DMS 273 treated with DMSO at 0.1 percent for 48 hours (cell line): ENCODE measurements at places on chromosomes 16 and 17.
A peak's percentile ranks its signal among the peaks of the same experiment; 100 is the strongest.

GRCh38 chr17:34654276-34654880, 75.0 kb downstream of the TMEM132E start:
- DNase-seq, result no peak

- peak; percentile 68 for DNase-seq
These were observed 6.7 kb downstream of the ITGA3 start for GRCh38 chr17:50062293-50063243.

GRCh38 chr17:9158544-9159452, 137.5 kb downstream of the NTN1 start:
- no peak for DNase-seq

DNA sequence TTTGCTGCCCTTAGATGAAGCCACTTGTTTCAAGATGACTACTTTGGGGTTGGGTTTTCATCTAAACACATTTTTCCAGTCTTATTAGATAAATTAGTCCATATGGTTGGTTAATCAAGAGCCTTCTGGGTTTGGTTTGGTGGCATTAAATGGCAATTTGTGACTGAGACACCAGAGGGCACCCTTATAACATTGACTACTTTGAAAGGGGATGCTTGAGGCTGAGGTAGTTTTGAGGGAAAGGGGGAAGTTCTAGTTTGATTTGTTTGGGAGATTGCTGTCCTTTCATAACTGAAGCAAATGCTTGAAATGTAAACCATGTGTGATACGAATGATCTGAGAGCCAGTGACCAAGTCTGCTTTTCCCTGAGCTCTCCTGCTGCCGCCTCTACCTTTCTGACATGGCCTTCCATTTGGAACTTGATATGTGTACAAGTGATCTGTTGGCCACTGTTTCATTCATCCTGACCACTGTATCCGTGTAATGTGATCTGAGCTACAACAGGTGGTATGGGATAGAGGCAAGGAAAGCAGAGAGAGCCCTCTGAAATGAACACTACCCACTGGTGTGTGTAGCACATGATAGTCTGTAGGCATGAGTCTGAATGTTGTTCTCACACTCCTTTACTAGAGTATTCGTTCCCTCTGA, 5.8 kb upstream of the RARA start:
- DNase-seq, result peak; percentile 77

- DNase-seq, result no peak
These were observed 24.4 kb downstream of the YPEL2 start for GRCh38 chr17:59355702-59356325.

- DNase-seq, result peak; percentile 8
These were observed 2.2 kb upstream of the CHD3 start for GRCh38 chr17:7886227-7887037.

- DNase-seq, result no peak
These were observed 1367.6 kb upstream of the CDH8 start for GRCh38 chr16:63403792-63404191.

- DNase-seq, result no peak
These were observed 7.8 kb downstream of the CRHR1 start for GRCh38 chr17:45791935-45792334.

- no peak for DNase-seq
These were observed 45.8 kb upstream of the GSE1 start for GRCh38 chr16:85567101-85567866.

GRCh38 chr16:69703638-69704037, 22.7 kb downstream of the NQO1 start:
- DNase-seq, result no peak

DNA sequence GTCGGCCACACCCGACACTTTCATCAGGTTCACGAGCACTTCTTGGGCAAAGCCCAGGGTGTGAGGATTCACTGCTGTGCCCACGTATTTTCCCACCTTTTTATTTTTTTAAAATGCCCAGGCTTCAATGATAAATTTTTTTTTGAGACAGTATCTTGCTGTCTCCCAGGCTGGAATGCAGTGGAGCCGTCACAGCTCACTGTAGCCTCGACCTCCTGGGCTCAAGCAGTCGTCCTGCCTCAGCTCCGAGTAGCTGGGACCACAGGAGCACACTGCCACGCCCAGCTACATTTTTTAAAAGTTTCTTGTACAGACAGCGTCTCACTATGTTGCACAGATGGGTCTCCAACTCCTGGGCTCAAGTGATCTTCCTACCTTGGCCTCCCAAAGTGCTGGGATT, 17.8 kb downstream of the UTS2R start:
- DNase-seq, result no peak

GRCh38 chr16:75109732-75110243, 6.8 kb downstream of the LDHD start:
- peak; percentile 26 for DNase-seq

DNA sequence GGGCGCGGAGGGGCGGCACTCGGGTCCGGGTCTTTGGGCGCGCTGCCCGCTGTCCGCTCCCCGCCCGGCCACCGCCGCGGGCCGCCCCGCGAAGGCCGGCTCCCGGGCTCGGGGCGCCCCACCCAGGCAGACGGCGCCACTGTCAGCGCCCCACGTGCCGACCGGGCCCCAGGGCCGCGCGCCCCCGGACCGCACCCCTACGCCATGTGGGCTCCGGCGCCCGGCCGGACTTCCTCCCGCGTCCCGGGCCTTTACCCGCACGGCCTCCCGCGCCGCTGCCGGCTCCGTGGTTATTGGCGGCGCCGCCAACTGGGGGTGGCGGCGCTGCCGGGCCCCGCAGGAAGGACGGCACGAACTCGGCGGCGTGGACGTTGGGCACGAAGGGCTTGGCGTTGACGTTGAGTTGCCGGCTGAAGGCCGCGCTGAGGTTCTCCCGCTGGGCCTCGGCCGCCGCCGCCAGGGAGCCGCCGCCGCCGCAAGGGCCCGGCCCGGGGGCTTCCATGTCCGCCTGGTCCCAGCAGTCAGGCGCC, 577 bp downstream of the GSPT1 start:
- DNase-seq, result no peak

- no peak for DNase-seq
These were observed 6.4 kb upstream of the ARHGAP27 start for GRCh38 chr17:45438931-45439610.

DNA sequence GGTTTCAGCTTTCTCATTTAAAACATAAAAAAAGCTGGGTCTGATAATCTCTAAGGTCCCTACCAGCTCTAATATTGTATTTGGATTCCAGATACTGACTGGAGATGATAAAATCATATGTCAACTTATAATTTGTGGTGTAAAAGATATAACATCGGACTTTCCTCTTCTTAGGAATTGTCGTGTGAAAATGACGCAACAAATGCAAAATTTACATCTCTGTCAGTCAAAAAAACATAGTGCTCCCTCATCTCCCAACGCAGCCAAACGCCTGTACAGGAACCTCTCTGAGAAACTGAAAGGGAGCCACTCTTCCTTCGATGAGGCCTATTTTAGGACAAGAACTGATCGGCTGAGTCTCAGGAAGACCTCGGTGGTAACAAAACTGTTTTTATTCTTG, 197.3 kb downstream of the ANKFN1 start:
- no peak for DNase-seq

DNA sequence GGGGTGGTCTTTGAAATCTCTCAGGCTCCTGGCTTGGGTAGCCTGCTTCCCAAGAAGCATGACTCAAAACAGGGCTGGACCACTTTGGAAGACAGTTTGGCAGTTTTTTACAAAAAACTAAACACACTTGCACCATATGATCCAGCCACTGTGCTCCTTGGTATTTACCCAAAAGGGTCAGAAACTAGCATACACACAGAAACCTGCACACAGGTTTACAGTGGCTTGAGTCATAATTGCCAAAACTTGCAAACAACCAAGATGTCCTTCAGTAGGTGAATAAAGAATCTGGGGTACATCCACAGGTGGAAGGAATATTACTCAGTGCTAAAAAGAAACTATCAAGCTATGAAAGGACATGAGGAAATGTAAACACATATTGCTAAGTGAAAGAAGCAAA, 323.2 kb upstream of the CDH5 start:
- DNase-seq, result no peak

DNA sequence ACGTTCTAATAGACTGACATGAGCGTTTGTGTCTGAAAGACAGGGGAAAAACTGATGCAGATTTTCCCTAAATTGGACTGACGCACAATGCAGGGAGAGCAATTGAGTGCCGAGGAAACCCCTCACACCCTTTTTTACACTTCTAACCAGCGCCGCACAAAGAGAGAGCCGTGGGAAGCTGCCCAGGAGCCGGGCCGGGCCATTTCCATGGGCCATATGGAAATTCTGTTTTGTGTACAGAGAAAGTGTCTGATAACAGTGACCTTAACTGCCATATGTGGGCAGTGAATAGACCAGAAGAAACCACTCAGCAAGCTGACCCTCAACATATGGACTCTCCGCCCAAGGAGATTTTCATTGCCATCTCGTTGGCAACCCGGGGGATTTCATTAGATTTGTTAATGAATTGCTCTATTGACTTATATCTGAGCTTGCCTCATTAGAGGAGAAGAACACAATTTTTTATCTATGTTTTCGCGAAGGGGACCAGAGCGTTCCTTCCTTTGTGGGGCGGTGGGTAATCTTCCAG, 225.9 kb upstream of the IRX3 start:
- no peak for DNase-seq

DNA sequence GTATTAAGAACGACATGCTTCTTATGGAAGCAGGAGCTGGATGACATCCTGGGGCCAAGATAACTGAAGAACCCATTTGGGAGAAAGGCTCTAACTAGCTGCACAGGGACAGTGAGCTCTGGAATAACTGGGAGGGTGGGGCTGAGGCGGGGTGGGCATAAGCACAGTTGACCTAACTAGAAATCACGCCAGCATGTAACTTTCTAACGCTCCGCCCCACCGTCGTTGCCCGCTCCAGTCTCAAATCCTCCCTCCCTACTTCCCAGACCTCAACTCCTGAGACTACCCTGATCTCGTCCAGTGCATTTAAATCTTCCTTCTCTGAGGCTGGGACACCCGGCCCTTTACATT, 436 bp downstream of the PHB1 start:
- DNase-seq, result no peak

DNA sequence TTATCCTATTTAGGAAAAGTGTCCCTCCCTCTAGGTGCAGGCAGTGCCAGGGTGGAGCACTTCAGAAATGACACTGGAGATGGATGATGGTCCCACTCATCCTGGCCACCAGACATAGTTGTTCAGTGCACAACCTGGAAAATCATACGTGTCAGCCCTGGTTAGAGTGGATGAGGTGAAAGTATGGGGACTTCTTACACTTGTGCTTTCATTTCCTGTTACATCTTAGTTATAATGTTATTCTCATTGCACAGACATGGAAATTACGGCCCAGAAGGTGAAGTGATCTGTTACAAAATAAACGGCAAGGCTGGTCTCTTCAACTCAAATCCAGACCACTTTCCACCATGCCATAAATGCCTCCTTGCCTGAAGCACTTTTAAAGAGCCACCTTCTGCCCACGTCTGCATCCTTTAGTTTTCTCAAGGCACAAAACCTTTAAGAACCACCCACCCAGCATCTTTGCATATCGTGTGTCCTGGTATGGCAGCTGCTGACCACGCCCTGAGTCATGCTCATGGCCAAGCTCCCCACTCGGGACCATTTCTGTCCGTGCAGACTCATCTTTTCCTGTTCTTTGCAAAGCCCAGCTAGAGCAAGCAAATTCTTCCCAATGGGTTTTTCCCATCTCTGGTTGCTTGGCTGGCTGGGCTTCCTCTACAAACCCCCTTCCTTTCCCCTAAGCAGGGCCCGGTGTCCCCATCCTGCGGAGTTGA, 22.4 kb downstream of the TBC1D3B start:
- DNase-seq, result no peak

GRCh38 chr17:17668358-17668757, 12.9 kb upstream of the RAI1 start:
- DNase-seq, result no peak

- DNase-seq, result no peak
These were observed 59.4 kb downstream of the TEX2 start for GRCh38 chr17:64203630-64204029.

DNA sequence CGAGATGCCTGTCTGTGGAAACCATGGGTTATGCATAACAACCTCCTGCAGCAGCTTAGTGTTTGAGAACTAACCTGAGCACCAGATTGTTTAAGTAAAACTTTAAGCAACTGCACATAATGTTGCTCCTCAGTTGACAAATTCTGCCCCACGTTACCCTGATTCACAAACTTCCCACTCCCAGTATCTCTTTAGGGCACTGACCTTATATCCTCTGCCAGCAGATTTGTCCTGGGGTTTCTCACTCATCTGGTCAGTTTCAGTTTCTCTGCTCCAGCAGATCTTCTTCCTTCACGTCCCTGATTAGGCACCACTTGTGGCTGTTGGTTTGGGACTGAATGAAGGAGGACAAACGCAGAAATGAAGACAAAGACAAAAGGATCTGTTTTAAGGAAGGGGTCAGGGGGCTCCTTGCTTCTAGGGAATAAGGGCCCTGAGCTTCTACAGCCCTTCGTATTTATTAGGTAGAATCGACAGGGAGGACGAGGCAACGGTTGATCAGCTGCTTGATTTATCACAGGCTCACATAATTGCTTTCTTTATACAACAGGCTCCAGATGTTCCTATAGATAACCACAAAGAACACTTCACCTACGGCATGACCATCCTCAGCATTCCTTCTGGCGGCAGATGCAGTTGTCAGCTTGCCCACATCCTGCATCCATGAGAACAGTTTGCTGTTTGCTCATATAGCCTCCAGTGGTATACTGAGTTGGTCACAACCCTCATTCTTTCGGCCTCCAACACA, 13.5 kb upstream of the ZNF689 start:
- no peak for DNase-seq

GRCh38 chr17:33633446-33633845, 340.4 kb upstream of the ASIC2 start:
- no peak for DNase-seq

GRCh38 chr16:81650982-81651562, 128.0 kb upstream of the PLCG2 start:
- DNase-seq, result peak; percentile 60

DNA sequence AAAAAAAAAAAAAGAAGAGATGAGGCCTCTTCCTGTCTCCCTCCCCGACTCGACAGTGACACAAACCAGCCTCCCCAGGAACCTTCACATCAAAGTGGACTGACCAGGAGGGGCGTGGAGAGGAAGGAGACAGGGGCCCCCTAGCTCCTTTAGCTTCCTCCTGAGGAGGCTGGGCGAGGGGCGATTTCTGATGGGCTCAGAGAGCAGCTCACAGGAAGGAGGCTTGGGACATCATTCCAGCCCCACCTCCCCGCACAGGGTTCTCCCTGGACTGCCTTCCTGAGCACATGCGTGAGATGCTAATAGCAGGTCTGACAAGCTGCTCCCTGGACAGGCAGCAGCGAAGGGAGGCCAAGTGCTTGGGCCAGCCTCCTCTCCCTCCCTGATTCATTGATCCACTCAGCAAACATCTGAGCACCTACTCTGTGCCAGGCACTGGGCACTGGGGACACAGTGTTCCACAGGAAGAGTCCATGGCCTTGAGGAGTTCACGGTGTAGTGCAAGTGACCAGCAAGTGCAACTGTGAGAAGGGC, 14.4 kb upstream of the DOK4 start:
- no peak for DNase-seq

- DNase-seq, result no peak
These were observed 93.8 kb upstream of the NACA2 start for GRCh38 chr17:61684818-61685217.

DNA sequence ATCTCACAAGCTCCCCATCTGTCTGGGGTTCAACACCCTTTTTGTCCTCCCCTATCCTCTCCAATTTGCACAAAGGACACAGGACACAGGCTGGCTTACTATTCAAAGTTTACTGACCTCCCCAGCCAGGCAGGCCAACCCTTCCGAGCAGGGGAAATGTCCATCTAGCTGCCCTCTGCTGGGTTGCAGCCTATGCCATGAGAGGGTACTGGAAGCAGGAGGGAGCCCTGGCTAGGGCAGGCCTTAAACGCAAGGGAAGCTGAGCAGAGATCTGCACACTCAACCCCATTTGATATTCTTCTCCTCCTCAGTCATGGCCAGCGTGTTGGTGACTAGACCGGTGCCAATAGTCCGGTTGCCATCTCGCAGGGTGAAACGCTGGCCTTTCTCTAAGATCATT, 3.5 kb downstream of the TUFM start:
- no peak for DNase-seq
